ENCODE measurements at places on chromosomes 1 and 21.

- DNase-seq = no peak
Measured at GRCh38 chr1:228214921-228215662, 7.2 kb downstream of the OBSCN start.

DNA sequence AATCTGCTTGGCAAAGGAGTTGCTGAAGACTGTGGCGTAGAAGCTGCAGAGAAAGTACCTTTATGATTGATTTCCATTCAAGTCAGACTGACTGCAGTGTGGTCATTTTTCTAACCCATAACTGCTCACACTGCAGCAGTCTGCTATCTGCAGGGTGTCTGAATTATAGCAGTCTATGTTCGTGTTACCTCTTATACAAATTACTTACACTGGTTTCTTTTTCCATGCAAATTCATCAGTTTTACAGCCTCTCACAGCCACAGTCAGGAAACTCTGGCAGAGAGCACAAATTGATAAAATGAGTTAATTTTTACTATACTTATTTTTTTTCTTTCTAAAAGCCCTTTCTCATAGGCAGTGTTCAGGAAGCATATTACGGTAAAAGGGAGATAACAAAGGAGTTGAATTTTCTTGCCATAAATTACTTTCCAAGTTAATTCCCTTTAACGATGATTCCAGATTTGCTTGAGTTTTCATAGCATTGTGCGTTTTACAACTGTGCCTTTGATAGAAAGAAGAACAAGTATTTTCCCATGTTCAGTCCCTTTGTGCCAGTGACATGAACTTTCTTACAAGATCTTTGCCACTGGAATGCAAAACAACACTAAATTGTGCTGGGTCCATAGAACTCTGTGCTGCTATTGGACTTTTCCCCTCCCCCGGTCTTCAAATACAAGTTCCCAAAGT lies 261.5 kb downstream of the NFIA start:
- DNase-seq = no peak

DNA sequence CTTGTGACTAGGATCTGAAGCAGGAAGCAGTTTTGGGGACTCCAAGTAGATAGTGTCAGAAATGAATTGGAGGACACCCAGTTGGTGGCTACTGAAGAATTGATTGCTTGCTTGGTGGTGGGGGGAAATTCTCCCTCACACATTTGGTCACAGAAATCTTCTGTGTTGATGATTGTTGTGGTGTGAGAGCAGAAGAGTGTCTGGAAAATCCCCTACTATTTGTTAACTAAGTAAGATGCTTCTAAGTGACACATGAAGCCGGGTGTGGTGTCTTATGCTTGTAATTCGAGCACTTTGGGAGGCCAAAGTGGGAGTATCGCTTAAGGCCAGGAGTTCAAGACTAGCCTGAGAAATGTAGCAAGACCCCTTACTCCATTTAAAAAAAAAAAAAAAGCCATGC lies 22.5 kb upstream of the IPP start:
- DNase-seq = no peak

DNA sequence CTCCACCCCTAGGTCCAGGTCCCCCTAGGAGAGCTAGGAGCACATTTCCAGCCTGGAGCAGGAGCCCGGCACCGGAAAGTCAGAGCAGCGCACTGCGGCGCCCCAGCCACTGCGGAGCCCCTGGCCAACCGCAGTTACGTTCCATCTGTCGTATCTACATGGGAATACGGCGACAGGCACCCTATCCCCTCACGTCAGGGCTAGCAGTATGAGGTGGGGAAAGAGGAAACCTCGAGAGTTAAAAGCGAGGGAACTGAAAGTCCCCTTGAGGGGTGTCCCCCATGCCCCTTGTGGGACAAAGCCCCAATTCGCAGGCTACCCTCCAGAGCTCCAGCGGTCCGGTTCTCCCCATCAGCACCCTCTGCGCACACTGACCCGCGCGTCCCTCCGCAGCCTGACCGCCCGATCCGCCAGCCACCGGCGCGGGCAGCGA lies 995 bp downstream of the COLGALT2 start:
- no peak for DNase-seq

DNA sequence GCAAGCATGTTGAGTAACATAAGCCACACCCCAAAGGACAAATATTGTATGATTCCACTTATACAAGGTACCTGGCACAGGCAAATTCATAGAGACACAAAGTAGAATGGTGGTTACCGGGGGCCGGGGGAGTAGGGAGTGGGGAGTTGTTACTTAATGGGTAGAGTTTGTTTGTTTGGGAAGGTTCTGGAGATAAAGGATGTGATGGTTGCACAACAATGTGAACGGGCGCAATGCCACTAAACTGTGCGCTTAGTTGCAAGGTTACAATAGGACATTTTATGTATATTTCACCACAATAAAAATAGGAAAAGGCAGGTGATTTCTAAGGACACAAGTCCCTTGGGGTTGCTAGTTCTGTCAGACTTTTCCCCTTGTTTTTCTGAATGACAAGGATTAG lies 516.6 kb downstream of the KIF26B start:
- no peak for DNase-seq
